ENCODE measurements at places on chromosomes 7 and 10.

DNA sequence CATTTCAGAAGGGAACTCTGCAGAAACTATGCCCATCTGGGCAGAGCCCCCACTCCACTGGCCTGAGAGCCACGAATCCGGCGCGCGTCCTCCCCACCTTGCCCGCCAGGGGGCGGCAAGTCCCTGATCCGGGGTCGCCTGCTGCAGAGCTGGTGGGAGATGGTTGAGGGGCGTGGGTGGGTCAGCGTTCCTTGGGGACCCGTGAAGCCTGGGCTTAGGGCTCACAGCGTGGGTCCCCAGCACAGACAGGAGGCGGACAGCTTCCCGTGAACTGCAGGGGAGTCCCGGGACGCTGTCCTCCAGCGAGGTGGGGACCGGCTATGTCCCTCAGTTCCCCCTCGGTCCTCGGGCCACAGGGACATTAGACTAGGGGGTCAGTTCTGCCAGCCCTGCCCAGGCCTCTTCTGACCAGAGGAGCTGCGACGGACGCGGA, 585 bp upstream of the POP7 start:
- DNase-seq, result peak; percentile 56

DNA sequence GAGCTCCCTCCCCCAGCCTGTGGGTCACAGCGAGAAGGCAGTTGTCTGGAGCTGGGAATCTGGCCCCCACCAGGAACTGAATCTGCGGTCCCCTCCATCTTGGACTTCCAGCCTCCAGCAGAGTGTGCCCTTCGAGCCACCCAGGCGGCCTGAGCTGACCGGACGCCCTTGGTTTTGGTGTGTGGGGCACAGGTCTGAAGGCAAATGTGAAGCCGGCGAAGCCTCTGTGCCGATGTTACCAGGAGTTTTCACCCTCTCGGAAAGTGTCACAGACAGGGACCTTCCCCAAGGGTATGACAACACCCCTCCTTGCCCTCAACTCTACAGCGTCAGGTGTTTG, 109.1 kb downstream of the DNAJB6 start:
- DNase-seq, result no peak

DNA sequence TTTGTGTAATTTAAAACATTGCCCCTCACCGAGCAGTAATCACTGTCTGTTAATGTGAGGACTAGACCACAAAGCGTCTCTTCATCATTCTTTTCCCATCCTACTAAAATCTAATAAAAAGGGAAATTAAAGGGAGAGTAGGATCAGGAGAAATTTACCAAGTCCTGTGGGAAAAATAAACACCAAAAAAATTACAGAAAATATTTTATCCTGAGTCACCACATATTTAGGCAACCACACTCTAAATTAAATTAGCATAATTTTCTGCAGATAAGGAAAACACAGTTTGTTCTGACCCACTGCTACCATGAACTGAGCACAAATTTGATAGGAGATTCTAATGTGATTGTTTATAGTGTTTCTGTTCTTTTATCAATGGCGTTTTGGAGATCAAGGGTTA, 49.3 kb downstream of the CCDC6 start:
- no peak for DNase-seq

DNA sequence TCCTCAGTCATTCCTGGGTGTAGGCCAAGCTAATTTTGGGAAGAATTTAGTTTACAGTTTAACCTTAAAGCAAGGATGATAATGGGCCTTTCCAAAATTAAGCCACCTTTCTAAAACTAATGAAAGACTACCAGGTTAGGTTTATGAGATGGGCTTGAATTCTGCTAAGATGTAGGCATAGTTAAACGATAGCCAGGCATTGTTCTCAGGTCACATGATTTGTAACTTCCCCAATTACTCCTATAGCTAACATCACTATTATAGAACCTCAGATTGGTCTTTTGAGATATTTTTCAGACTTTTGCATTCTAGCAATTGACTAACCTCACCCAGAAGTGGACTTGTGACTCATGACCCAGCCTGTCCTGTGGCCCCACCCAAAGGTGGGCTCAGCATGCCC, 7.0 kb upstream of the NUB1 start:
- DNase-seq, result no peak

GRCh38 chr7:156002362-156003066, 190.3 kb upstream of the SHH start:
- no peak for DNase-seq

GRCh38 chr7:11458736-11459483, 373.1 kb downstream of the THSD7A start:
- DNase-seq, result no peak

DNA sequence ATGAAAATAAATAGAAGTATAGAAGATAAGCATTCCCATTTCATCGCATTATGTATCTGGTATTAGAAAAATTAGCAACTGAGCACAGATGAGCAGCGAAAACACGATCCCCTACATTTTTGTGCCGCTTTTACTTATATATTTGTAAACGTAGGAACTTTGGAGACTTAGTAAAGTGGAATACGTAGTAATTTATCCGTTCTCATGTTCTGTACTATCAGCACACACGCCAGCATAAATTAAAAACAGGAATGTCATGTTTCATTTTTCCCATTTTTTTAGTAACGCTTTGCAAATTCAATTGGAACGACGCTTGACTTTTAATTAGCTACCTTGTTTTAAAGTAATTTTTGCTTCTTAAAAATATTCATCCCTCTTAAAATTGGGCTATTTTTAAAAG, 2.4 kb downstream of the ZNRF2 start:
- no peak for DNase-seq
